ENCODE measurements at places on chromosomes 13 and 19.

DNA sequence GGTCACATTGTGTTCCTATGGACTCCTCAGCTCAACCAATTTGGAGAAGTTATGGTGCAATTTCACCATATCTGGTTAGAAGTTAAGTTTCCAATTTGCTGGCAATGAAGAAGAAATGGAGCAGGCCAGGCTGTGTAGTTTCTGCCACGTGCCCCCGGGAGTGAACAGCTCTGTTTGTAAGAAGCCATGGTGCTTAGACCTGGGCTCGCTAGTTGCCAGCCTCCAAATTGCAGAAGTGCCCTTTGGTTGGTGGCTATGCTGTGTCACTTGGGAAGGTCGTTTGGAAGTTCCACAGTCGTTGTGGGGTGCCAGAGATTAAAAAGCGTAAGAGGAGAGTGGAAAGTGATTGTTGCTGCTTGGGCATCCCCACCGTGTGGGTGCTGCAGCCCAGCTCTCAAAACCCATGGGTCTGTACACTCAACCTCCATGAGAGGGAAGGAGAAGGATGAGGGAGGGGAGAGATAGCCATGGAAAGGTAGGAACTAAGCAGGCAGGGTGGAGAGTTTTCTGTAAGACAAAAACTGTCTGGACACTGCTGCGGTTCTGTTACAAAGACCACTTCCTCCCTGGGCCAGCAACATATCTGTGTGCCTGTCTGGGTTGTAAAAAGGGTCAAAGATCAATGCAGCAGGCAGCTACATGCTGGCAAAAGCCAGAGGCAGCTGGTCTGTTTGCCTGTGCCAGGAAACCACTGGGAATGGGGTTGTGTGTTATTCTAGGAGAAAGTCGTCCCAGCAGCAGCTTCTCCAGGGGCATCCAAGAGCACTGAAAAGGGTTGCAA, 10.8 kb downstream of the ALOX5AP start:
- DNase-seq = no peak

DNA sequence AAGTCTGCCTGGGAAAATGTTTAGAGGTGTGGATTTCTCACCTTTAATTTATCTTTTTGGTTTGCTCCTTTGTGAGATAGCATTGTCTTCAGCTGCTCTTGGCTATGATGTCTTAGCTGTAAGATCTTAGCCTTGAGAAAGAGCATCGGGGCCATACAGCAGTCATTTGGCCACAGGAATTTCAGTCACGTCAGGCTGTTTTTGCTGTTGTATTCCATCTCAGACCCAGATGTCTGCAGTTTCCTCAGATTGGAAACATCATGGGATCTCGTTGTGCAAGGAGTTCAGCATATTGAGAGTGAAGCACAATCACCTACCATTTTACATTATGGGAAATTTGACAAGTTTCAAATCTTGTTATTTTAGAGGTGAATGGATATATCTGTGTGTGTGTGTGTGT, 89.3 kb upstream of the C1QTNF9B start:
- DNase-seq = no peak

- no peak for DNase-seq
These were observed 353.0 kb downstream of the NDFIP2 start for GRCh38 chr13:79833991-79834390.

DNA sequence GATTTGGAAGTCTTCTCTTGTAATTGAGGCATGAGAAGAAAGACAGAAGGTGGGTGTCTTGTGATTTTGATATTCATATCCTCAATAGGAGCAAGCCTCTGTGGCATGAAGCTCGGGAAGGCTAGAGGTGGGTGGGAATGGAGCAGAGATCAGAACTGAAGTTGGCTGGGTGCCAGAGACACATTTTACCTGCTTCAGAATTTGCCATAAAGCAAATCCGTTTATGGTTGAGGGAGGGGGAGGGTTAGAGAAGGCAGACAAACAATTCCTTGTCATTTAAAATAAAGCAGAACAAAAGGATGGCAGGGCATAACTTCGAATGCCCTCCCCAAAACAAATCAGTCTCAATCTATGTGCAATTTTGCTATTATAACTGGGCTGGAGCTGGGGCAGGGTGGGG, 305.9 kb downstream of the KLF5 start:
- DNase-seq = no peak

- no peak for DNase-seq
These were observed 244.1 kb upstream of the IRS2 start for GRCh38 chr13:110030394-110030928.

GRCh38 chr19:40419066-40419612, 6.0 kb upstream of the PRX start:
- DNase-seq = no peak

DNA sequence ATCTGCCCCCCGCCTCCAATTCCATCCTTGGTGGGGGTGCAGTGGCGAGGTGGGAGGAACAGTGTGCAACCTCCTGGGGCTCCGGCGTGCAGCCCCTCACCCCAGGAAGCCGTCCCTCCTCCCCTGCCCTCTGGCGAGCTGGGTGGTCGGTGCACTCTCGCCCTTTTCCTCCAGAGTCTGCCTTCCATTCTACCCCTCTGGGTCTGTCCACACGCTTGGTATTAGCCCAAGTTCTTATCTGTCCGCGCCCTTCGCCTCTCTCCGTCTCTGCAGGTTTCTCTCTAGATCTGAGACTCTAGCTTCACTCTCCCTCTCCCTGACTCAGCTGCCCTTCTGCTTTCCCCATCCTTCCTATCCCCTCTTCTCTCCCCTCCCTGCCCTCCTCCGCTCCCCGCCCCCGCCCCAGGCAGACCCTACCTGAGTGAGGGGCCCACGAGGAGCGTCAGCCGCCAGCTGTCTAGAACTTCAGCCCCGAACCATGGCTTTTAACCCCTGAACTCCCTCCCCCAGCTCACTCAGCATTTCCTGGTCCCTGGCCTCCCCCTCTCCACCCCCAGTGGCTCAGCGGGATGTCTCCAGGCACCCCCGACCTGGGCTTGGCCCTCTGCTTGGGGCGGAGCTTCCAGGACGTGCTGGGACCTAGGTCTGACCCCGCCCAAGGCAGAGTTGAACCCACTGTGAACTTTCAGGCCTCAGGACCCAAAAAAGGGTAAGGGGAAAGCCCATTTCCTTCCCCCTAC, 499 bp upstream of the KLK13 start:
- no peak for DNase-seq

DNA sequence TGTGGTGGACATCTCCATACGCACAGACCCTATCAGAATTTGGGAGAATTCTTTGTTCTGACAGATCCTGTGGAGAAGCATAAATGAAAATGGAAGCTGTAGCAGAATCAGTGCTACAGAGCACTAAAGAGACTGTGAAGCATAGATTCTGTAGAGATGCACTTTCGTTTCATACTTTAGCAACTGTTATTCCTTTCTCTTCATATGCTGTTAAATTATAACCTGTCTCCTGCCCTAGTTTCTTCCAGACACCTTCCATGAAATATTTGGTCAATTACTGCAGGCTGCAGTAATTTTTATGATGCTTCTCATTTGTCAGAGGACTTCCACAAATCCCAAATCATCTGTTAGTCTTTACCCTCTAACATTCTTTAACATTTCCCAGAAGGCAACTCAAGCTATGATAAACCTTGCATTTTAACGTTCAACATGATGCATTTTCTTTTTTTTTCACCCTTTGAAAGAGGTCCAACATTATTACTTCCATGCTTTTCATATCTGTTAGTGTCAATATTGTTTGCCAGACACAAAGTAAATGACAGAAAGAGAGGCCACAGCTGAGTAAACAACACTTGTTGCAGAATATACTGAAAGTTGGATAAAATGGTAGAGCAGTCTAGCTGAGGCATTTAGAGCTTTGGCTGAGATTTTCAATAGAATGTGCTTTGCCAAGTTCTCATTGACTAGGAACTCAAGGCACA, 412.7 kb downstream of the LMO7 start:
- no peak for DNase-seq

DNA sequence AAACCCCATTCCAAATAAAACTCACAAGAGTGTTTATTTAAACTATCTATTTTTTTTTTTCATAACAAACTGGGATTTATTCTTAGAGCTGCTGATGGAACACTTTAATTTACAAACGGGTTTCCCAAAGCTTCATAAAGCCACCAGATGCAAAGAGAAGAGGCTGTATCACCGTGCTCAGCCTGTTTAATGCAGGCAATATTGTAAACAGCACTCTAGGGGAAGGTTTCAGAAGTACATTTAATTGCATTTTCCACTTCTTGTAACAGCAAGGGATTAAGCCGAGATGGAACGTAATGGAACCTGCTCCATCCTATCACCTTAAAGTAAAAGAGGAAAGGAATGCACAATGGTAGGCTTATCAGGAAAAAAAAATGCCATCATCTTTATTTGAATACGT, 550.6 kb upstream of the ARGLU1 start:
- DNase-seq = no peak

DNA sequence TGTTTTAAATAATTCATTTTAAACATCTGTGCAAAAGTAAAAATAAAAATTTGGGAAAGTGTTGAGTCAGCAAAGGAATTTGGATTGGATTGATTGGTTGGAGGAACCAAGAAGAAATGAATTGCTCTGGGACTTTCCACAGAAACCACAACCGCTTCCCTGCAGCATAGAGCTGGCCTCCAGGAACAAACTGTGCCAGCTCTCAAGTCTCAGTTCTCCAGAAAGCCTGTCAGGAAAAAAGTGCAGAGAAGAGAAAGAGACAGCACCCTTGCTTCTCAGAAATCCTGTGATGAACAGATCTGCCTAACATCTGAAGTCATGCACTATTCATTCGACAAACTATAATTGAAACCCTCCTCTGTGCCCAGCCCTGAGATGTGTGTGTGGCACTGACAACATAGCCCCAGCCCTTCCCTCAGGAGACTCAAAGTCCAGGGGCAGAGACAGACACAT, 14.8 kb downstream of the LYPD3 start:
- no peak for DNase-seq

GRCh38 chr13:91557328-91558090, 159.1 kb downstream of the GPC5 start:
- no peak for DNase-seq

GRCh38 chr13:109821103-109821502, 34.7 kb upstream of the IRS2 start:
- DNase-seq = no peak

- no peak for DNase-seq
These were observed 37.5 kb upstream of the ADGRE1 start for GRCh38 chr19:6849876-6850275.

- no peak for DNase-seq
These were observed 53.4 kb upstream of the GJB6 start for GRCh38 chr13:20285530-20285929.

DNA sequence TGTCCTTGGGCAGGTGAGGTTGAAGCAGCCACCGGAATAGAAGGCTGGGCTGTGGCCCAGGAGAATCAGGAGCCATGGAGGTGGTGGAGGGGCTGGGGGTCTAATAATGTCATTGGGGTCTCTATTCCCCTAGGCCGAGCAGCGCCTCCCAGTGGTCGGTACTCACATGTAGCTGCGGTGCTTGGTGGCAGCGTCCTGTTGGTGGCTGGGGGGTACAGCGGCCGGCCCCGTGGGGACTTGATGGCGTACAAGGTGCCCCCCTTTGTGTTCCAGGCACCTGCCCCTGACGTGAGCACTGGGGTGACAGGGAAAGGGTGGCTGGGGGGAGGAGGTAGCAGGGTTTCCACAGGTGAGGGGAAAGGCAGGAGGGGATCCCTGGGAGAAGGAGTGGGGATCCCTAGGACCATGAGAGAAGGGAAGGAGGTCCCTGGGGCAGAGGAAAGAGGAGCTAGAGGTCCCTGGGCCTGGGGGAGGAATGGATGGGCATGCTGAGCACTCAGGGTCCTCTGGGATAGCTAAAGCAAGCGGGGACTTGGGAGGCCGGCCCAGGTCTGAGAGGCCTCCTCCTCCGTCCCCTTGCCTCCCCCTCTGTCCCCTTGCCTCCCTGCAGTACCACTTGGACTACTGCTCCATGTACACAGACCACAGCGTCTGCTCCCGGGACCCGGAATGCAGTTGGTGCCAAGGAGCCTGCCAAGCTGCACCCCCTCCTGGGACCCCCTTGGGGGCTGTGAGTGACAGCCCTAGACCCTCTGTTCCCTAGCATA, 18.1 kb downstream of the MEGF8 start:
- no peak for DNase-seq

DNA sequence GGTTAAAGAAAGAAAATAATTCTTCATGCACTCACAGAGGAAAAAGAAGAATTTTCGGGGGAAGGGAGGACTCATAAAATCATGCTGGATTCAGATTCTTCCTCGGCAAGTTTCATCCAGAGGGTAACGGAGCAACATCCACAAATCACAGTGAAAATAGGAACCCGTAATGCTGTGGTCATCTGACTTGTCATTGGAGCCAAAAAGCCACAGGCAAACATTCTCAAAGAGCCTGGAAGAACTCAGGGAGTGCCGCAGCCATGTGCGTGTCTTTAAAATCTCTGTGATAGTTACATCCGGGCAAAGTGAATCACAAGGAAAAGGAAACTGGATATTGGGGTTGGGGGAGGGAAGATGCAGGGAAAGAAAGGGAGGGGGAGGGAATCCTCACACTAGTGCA, 33.0 kb upstream of the VSTM2B start:
- no peak for DNase-seq

- no peak for DNase-seq
These were observed 2.7 kb downstream of the B3GNT3 start for GRCh38 chr19:17797424-17798201.

- no peak for DNase-seq
These were observed 3.2 kb downstream of the GPR108 start for GRCh38 chr19:6734096-6734696.

GRCh38 chr19:53871454-53871853, 3.8 kb downstream of the MYADM start:
- DNase-seq = no peak

DNA sequence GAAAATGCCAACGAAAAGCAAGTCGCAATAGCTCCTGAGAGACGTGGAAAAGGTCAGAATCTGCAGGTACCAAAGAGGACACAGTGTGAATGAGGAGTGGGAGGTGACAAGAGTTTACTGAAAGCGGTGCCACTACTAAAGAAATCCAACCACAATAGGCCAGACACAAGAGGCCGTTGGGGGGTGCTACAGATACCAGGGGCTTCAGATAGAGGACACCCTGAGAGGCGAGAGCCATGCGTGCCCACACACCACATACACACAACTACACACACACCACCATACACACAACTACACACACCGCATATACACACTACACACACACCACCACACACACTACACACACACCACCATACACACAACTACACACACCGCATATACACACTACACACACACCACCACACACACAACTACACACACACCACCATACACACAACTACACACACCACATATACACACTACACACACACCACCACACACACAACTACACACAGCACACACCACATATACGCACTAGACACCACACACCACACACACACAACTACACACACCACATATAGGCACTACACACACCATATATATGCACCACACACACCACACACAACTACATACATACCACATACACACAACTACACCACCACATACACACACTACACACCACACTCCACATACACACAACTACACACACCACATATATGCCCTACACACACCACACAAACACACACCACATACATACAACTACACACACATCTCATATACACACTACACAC, 28.5 kb downstream of the CRYL1 start:
- DNase-seq = no peak

GRCh38 chr13:28097503-28097902, 2.9 kb downstream of the FLT3 start:
- DNase-seq = no peak

Data from activated CD4-positive, alpha-beta T cell treated with anti-CD3 and anti-CD28 coated beads, Interleukin-2, amount 50 U/mL, for 1 hour (primary cell).